C1 segment of cervical spinal cord (tissue), 14 donors: ENCODE measurements at places on chromosomes 6 and 20.
A peak's percentile ranks its signal among the peaks of the same experiment; 100 is the strongest.

DNA sequence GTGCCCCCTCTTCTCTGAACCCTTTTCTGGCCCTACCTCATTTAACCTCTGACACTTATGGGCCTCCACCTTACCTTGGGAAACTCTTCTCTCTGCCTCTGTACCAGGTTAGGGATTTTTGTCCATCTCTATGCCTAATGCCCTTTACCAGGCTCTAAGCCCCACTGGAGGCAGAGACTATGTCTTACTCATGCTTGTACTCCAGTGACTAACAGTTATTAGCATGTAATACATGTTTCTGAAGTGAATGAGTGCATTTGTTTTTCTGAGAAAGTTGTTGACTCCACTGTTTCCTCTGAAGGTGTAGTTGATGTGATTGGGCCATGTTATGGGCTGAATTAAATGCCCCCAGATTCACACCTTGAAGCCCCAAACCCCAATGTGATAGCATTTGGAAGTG, 234.3 kb downstream of the PACRG start:
- DNase-seq = no peak

- no peak for DNase-seq
These were observed 138.9 kb upstream of the AGPAT4 start for GRCh38 chr6:161412795-161413194.

DNA sequence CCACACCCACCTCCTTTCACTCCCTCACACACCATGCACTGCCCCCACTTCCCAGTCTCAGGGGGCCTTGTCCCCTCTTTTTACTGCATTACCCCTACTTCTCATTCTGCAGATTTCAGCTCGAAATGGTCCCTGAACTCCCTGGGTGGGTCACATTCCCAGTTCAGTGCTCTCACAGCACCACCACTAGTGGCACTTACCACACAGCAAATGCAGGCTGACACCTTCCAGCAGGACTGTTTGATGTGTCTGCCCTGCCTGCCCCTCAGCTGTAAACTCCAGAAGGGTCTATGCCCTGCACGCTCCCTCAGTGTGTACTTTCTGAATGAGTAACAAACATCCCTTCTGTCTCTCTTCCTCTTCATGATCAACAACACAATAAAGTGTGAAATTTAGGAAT, 4.0 kb downstream of the DYNLT1 start:
- no peak for DNase-seq

DNA sequence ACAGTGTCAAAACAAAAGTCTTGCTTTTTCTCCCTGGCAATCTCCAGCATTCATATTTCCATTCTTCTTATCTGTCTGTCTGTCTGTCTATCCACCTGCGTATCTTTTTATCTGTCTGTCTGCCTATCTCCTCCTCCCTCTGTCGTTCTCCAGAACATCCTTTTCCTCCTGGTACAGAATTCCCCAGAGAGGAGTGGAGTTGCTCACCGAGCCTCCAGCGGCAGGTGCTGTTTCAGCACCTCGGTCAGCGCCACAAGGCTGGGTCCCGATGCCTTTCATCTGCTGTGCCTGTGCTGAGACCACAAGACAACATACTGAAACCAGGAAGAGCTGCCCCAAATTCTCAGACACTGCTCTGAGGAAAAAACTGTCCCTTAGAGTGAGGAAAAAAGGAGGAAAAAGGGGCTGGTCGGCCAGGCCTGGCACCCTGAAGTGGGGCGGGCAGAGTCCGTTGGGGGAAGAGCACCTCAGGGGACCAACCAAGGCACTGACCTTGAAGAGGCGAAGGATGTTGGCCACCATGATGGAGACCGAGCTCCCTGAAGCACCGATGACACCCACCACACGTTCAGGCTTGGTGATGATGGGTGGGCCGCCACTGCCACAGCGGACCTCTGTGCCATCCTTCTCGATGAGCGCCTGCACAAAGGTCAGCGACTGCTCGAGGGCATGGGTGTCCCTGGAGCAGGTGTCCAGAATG, 13.3 kb downstream of the GRM4 start:
- no peak for DNase-seq

- DNase-seq = no peak
These were observed 35.2 kb downstream of the NDUFAF5 start for GRCh38 chr20:13819885-13820645.

DNA sequence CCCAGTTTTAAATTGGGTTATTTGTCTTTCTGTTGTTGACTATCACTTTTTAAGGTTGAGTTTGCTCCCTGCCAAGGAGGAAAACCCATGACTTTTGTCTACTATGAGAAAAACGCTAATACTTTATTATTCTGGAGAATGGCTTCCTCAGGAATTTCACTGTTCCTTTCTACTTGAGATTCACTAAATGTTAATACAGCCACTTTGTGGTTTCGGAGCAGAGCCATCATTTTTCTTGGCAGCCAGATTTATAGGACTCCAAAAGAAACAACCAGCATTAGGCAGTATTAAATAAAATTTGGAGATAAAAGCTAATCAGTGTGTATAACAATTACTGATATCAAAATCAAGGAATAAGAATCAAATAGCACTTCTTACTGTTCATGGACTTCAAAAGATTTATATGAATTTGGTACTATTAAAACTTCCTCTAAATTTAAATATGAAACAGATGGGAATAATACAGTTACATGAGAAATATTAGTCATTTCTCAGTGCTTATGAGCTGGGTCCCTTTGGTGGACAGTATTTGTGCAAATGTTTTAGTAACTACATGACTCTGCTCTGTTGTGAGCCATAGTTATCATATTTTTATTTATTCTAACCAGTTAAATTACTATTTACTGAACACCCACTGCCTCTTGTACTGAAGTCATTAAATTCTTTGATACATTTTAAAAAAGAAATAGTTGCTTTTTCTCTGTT, 64.1 kb upstream of the FBXO30 start:
- DNase-seq = no peak

GRCh38 chr6:49570474-49571079, 20.1 kb downstream of the C6orf141 start:
- DNase-seq = no peak

GRCh38 chr20:46566125-46566524, 15.7 kb upstream of the OCSTAMP start:
- DNase-seq = no peak

- DNase-seq = no peak
These were observed 1.7 kb upstream of the HINT3 start for GRCh38 chr6:125954735-125955339.

- no peak for DNase-seq
These were observed 15.8 kb upstream of the PPP1R16B start for GRCh38 chr20:38789503-38790199.

- no peak for DNase-seq
These were observed 198.9 kb downstream of the MTFR2 start for GRCh38 chr6:136051140-136051775.

DNA sequence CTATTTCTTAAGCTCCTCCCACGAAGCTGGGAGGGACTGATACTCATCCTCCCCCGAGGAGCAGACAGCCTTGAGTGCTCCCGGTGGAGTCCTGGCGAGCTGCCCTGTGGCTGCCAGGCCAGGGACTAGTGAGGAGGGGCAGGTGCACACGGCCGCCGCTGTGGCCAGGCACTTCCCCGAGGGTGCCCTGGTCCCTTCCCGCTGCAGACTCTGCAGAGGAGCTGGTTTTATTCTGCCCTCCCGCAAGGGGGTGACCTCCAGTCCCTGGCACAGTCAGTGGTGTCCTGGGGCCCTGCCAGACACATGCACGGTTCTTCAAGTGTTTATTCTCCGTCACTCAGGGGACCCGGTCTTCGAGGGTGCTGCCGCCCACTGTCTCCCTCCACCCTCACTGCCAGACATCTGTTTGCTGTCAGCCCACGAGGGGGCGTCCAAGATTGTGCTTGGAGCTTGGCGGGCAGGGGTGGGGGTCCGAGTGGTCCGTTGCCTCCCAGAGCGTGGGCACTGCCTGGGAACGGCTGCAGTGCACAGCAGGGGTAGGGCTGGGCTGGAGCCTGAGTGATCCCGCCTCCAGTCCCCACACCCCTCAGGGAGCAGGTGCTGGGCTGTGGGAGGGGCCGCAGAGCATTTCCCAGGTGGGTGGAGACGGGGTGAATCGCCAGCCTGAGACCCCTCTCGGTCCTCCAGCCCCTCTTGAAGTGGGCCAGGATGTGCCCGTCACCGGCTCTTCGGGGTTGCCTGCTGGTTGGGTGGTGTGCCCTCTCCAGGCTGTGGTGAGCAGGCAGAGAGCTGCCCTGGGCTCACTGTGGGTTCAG, 3.1 kb upstream of the CABLES2 start:
- no peak for DNase-seq

DNA sequence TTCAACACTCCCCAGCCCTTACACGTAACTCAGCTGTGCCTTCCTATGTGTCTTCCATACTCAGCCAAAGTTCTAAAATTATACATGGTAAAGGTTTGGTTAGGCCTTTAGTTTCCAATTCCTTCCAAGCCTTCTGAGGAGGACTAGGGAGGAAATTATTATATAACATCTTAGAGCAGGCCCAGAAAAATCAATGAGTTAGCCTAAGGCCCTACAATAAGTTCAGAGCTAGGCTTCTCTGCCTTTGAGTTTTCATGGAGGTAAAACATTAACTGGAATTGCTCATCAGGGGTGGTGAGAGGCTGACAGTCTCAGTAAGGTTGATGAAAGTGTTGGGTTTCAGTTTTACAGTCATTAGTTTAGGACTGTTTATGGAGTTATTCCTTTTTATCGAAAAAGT, 286.0 kb downstream of the ADGB start:
- no peak for DNase-seq

DNA sequence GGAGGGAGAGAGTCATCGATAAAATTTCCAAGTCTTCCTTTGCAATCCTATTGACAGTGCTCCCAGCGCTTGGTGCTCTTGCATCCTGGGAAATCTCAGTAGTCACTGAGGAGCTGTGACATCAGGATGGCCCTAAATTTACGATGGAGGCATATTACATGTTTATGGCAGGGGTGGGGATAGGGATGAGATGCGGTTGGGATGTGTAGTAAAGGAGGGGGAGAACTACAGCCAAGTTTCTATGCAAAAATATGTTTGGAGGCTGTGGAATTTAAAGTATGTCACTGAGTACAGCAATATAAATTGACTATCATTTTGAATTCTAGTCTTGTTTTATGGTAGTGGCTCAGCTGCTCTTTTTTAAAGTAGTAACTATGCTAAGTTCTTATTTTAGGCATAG, 544.9 kb downstream of the PKHD1 start:
- DNase-seq = no peak

DNA sequence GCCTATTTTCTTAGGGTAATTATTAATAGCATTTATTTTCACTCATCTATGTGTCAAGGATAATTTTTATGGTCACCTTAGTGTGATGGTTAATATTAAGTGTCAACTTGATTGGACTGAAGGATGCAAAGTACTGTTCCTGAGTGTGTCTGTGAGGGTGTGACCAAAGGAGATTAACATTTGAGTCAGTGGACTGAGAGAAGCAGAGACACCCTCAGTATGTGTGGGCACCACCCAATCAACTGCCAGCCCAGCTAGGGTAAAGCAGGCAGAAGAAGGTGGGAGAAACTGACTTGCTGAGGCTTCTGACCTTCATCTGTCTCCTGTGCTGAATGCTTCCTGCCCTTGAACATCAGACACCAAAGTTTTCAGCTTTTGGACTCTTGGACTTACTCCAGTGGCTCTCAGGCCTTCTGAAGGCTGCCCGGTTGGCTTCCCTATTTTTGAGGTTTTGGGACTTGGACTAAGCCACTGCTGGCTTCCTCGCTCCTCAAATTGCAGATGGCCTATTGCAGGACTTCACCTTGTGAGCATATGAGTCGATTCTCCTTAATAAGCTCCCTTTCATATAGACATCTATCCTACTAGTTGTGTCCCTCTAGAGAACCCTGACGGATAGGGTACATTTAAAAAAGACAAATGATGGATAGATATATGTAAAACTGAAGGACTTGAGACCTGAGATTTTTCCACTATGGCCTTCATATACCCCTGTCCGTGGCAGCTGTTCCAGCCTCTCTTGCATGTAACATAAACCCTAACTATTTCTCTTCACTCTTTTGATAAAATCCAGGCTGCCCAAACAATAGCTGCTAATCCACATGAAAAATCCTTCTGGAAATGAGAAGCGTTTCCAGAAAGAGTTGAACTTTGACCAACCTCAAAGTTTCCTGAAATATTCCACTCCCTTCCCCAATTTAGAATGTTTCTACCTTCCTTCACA, 62.1 kb upstream of the RGS17 start:
- DNase-seq = no peak

DNA sequence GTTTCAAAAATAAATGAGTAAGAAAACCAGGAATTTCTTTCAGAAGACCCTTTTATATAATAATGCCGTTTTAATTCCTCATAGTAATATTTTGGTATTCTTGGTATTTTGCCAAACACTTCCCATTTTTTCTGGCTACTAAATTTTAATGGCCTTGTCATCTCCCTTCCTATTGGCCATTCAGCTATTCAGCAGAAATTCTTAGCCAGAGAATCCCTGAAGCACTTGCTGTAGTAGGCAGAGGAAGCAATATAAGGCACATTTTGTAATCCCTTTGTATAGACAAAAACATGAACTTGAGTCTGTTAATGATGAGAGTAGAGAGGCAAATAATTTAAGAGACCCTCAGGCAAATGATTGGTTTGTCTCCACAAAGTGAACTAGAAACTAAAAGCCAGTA, 118.4 kb upstream of the LAMP5 start:
- DNase-seq = no peak

GRCh38 chr6:140846503-140847261, 1286.0 kb upstream of the GJE1 start:
- DNase-seq = no peak

GRCh38 chr6:123064038-123064437, 68.0 kb downstream of the CLVS2 start:
- DNase-seq = no peak

DNA sequence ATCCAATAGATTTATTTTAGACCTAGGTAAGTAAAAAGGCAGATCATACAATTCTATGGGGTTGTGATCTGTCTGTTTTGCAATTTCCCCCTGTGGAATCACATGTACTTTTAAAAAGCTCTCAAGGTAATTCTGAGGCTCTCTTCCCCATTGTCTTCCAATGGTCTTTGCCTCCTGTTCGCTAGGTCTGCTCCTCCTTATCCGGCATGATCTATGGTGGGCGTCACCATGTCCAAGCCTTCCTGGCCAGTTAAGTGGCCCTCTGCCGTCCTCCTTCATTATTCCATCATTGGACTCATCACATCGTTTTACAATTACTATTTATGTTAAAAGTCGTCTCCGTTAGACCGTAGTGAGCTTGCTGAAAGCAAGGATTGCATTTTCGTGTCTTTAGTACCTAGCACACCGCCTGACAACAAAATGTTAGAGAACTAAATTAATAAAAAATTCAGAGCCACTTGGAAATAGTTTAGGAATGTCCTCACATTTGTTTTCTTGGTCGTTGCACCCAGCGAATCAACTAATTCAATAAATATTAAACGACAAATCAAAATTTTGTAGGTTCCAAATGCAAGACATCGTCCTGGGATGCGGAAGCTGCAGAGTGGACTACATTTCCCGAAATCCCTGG, 2.2 kb upstream of the STXBP5 start:
- peak; percentile 53 for DNase-seq

DNA sequence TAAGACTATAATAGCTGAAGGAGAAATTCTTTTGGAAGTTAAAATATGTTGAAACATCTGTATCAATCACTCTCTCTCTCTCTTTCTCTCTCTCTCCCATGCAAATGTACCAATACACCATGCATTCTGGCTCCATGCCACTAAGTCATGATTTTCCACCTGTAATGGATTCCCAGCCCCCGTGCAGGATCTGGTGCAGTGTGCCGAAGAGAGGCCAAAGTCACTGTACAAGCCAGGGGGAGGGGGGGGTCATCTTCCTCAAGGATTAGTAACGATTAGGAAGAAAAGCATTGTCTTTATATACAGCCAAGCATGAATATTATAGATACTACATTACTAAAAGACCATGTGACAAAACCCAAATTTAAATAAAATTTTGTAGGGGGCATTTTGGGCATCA, 725.1 kb downstream of the KIF16B start:
- no peak for DNase-seq

GRCh38 chr6:75204959-75205775, 686 bp downstream of the COL12A1 start:
- no peak for DNase-seq
